ENCODE measurements at places on chromosomes 5 and 9. TPM values are rescaled to one million over a fixed set of nuclear protein-coding genes. Genes with fewer than 3 reads are reported as not detected.

DNA sequence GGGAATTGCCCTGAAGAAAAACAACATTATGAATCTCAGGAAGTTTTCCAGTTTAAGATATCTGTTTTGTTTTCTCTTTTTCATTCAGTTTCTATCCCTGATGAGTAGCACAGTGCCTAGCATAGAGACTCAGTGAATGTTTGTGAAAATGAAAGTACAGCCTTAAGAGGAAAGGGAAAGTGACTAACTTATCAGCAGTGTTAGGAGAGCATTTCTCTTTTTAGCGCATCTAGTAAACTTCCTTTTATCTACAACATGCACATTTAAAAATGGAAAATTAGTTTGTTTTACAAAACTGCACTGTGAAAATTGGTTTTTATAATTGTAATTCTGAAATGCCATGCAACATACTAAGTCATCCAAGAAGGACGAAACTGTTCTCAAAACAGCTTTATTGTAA, 110.8 kb downstream of the SMARCA2 start:
- peak; percentile 62 for DNase-seq

DNA sequence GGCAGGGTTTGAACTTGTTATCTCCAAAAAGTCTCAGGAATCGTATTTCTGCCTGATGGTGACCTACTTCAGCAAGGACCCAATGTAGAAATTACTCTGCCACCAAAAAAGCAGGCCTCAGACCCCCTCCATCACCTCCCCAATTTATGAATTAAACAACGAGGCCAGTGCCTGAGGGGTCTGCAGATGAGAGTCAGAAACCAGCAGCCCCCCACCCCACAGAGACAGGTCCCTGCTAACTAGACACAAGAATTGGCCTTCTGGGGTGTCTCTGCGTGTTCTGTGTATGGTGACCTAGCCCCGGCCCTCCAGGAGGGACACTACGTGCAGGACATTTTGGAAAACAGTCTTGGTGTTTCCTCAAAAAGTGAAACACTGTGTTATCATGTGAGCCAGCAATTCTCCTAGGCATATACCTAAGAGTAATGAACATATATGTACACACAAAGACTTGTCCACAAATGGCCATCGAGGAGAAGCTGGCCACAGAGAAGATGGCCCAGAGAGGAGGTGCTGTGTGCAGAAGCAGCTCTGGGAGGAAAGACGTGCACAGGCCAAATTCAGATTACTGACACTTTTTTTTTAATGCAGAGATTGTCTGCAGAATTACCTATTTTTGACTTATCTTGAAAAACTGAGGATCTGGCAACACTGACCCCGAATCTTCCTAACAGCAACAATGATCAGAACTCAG, 93.8 kb downstream of the ADAMTS2 start:
- DNase-seq: no peak

DNA sequence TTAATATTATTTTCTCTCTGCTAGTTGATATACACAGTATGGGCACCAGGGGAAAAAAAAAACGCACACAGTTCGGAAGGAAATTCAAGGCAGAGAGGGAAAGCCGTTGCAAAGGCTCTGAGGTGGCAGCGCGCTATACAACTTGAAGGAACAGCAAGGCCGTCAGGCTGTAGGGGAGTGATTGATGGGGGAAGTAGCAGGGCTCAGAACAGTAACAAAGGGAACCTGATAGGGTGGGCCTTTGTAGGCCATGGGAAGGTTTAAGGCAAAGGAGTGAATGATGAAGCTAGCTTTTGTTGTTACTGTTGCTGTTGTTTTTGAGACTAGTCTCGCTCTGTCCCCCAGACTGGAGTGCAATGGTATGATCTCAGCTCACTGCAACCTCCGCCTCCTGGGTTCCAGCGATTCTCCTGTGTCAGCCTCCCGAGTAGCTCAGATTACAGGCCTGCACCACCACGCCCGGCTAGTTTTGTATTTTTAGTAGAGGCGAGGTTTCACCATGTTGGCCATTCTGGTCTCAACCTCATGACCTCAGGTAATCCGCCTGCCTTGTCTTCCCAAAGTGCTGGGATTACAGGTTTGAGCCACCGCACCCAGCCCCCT, 27.0 kb downstream of the AQP7 start:
- peak; percentile 63 for DNase-seq

GRCh38 chr5:124907098-124907644, 160.7 kb upstream of the ZNF608 start:
- DNase-seq: no peak

GRCh38 chr5:170907758-170908157, 45.9 kb downstream of the RANBP17 start:
- DNase-seq: no peak

DNA sequence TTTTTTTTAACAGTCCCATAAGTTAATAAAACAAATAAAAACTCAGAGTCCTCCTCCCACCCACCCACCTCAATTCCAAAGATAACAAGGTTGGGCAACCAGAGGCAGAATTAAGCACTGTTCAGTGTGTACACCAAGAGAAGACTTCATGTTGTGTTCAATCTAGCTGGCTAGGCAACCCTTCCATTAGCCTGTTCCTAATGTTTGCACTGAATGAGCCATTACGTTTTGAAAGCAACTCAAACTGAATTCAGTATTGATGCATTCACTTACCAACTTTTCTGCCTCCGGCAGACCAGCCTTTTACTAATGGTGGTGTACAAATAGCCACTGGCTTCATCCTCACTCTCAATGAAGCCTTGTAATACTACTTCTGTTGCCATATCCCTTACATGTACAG, 47.5 kb downstream of the PBX3 start:
- DNase-seq: no peak

DNA sequence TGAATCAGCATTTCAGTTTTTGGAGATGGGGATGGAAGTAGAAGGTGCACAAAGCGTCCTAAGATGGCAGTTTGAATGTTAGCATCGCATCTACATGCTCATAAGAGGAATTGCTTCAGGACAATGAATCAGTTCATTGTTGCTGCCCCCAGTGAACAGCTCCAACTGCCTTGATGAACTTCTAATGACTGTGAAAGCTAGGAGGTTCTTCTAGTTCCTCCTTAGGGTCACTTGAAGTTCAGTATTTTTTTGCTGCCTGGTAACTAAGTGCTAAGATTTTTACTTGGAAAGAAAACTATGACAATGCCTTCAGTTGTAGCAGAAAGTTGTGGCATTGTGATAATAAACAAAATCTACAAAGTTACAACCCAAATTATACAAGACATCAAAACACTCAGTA, 271.6 kb downstream of the RAB3C start:
- DNase-seq: no peak

The ARSK gene
- total RNA-seq: 1.6 TPM

The CCDC192 gene
- not detected for total RNA-seq

The IL17B gene
- total RNA-seq: not detected

The PHF24 gene
- total RNA-seq: not detected

The CDX1 gene
- total RNA-seq: not detected

The ZER1 gene
- total RNA-seq: 12.7 TPM

Data from lung microvascular endothelial cell (primary cell).